ENCODE measurements at places on chromosomes 7 and 10.

GRCh38 chr7:51995596-51996179 is 679.1 kb upstream of the COBL start:
- DNase-seq: no peak

DNA sequence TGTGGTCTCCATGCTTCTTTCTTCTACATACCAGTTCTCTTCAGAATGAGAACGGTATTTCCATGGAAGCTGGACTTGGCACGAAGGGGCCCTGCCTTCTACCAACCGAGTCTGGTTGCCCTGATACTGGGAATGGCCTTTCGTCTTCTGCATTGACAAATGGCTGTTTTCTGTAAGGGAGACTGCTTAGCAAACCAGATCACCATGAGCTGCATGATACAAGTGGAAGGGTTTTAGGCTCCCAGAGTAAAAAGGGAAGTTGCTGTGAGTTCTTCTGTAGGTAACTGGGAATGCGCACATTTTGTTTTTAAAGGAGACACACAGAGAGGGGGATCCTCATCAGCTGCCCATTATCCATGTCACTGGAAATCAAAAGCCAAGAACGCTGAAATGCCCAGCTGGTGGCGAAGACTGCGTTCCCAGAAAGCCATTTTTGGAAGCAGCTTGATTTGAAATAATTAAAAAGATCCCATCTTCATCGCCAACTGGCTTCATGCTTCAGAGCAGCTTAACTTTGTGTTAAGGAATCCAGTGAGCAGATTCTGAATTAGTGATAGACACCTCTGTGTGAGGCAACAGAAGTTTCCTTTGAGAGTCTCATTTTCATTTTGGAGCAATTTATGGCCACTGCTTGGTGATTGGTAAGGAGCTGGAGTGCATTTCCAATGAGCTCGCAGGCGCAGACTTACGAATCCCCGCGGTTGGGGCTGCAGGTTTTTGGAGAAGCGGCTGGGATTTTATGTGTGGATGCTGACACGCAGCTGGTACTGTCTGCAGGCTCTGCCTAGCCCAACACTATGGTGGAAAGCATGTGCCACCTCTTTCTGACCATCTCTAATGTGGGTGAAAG is 672.7 kb upstream of the FOXK1 start:
- no peak for DNase-seq

- peak; percentile 62 for DNase-seq
Measured at GRCh38 chr7:1973321-1974251, 259.2 kb downstream of the MAD1L1 start.

GRCh38 chr10:31069411-31069810 is 37.7 kb upstream of the ZNF438 start:
- DNase-seq: no peak

- DNase-seq: no peak
Measured at GRCh38 chr7:22932896-22933295, 81.0 kb downstream of the HYCC1 start.

DNA sequence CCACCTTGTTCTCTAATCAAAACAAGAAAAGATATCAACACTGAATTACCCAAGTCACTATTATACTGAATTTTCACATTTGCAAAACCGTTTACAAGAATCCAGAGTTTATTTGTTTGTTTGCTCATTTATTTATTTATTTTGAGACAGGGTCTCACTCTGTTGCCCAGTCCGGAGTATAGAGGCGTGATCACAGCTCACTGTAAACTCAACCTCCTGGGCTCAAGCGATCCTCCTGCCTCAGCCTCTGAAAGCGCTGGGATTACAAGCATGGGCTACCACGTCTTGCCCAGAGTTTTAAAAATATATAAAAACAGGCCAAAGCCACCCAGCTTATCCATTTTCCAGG is 8.5 kb downstream of the CREB3L2 start:
- no peak for DNase-seq

GRCh38 chr10:117222976-117223692 is 17.8 kb upstream of the SLC18A2 start:
- no peak for DNase-seq

GRCh38 chr7:149422914-149423301 is 38.0 kb downstream of the ZNF777 start:
- DNase-seq: peak; percentile 84

- no peak for DNase-seq
Measured at GRCh38 chr7:130352194-130353074, 7.8 kb downstream of the CPA5 start.

DNA sequence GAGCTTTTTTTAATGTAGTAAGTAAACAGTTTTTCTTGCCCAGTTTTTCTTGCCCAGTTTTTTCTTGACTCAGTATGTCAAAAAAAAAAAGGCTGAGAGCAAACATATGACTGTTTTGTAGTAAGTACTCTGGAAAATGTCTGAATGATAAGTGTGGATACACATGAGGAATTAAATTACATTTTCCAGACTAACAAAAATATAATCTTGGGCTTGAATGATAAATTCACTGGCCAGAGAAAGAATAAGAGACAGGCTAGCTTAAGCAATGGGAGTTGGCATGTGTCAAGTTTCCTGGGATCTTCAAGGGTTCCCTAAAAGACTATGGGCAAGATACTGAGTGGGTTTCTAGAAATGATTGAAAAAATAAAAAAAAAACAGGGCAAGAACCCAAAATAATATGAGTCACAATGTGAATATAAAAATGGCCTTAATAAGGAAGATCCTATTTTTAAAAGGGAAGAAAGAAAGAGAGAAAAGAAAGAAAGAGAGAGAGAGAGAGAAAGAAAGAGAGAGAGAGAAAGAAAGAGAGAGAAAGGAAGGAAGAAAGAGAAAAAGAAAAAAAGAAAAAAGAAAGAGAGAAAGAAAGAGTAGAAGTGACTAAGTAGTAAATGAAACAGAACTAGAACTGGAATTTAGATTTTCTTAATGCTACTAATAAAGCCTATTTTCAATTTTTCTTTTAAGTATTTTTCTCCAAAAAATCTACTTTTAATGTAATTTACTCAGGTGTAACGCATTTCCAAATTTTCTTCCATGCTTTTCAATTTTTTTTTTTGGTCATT is 60.2 kb downstream of the TFPI2 start:
- DNase-seq: no peak
